Effector CD4-positive, alpha-beta T cell (primary cell): ENCODE measurements at places on chromosomes 1 and 21.
A peak's percentile ranks its signal among the peaks of the same experiment; 100 is the strongest.

DNA sequence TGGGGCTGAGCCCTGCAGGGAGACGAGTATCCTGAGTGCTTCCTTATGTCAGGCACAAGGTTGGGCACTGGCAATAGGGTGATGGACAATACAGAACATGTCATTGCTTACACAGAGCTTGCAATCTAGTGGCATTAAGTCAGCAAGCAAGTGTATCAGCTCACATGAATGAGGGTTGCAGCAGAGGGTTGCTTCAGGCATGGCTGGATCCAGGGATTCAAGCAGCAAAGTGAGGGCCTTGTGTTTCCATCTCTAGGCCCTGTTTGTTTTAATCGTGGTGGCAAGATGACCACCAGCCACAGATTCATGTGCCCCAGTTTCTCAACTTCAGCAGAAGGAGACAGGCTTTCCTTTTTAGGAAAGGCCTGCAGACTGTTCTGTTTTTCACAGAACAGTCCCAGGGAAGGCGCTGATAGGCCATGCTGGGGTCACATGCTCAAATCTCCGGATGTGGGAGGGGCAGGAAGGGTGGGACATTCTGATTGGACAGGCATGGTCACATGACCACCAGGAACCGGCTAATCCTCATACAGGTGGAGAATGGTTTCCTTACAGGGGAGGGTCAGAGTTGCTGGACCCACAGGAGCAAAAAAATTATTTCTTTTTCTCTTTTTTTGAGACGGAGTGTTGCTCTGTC, 14.4 kb downstream of the PLOD1 start:
- no peak for DNase-seq

GRCh38 chr1:173733912-173734311, 19.1 kb downstream of the KLHL20 start:
- no peak for DNase-seq

- no peak for DNase-seq
Measured at GRCh38 chr1:206737729-206738201, 32.8 kb upstream of the IL19 start.

- DNase-seq = no peak
Measured at GRCh38 chr1:14993414-14993813, 160.1 kb upstream of the TMEM51 start.

GRCh38 chr1:214019499-214019898, 31.7 kb downstream of the PROX1 start:
- DNase-seq = no peak

GRCh38 chr21:27464648-27465047, 497.8 kb upstream of the ADAMTS5 start:
- no peak for DNase-seq

- no peak for DNase-seq
Measured at GRCh38 chr1:151368393-151369301, 3.9 kb downstream of the SELENBP1 start.

DNA sequence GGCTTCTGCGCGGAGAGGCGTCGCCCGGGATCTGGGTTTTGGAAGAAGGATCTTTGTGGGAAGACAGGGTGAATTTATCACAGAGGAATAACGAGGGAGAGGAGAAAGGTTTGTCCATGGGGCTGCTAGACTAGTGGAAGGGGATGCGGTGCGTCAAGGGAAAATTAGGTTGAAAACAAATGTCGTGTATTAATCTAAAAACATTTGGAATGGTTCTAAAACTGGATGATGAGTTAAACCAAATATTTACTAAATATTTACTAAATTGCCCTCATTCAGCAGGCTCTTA, 647 bp downstream of the RO60 start:
- DNase-seq = no peak

DNA sequence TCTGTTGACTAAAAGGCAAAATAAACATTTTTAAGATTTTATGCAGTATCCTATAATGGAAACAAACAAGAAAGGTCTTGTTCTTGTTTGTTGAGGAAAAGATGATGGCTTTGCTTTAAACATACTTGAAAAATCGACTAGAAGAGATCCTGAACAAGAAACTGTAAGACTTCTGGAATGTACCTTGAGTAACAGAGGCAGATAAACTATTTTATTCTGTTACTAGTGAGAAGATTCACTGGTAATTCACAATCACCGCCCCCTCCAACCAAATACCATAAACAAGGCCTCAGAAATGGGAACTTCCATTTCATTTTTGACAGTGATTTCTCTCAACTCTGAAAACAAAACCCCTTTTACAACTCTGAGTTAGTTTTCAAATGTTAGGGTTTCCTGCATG, 18.1 kb downstream of the TSEN15 start:
- no peak for DNase-seq

DNA sequence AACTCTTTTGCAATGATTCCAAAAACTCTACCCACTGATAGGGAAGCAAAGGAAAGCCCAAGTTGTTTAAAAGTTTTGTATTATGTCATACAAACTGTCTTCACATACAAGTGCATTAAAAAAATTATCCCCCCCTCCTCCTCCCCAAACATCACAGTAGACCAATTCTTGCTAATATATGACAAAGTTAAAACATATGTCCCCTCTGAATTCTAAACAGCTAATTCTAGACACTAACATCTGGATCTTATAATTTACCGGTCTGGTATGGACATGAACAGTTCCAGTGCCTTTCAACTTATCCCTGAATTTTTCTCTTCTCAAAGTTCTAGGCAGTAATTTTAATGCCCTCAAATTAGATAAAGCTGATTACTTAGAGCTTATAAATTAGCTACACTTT, 13.4 kb downstream of the RIT1 start:
- no peak for DNase-seq

DNA sequence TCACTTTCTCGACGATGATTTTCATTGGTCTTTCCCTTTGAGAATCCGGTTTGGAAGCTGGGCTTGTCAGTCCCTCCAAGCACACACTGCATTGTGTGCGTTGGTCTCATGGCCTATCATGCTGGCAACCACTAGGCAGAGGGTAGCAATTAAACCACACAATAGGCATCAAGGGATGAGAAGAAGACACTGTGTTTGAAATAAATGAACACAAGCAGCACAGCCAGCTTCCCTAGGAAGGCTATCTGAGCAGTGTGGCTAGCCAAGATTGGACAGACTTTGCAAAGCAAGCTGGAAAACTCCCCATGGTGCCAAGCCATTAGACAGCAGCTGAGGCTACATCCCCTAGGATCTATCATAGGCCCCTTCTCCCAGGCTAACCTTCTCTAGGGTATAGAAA, 288.7 kb downstream of the NUF2 start:
- no peak for DNase-seq

DNA sequence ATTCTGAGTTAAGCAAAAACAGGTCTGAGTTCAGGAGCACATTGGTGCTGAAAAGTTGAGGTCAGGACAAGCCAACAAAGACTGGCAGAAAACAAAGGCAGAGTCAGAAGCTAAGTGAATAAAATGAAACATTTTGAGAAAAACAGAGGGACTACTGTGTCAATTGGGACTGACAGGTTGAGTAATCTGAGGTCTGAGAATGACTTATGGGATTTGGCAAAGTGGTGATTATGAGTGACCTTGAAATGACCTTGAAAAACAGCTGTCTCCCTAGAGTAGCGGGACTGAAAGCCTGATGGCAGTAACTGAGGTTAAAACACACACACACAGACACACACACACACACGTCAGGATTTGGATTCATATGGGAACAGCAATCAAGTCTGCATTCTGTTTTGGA, 8.8 kb upstream of the COG2 start:
- DNase-seq = no peak

DNA sequence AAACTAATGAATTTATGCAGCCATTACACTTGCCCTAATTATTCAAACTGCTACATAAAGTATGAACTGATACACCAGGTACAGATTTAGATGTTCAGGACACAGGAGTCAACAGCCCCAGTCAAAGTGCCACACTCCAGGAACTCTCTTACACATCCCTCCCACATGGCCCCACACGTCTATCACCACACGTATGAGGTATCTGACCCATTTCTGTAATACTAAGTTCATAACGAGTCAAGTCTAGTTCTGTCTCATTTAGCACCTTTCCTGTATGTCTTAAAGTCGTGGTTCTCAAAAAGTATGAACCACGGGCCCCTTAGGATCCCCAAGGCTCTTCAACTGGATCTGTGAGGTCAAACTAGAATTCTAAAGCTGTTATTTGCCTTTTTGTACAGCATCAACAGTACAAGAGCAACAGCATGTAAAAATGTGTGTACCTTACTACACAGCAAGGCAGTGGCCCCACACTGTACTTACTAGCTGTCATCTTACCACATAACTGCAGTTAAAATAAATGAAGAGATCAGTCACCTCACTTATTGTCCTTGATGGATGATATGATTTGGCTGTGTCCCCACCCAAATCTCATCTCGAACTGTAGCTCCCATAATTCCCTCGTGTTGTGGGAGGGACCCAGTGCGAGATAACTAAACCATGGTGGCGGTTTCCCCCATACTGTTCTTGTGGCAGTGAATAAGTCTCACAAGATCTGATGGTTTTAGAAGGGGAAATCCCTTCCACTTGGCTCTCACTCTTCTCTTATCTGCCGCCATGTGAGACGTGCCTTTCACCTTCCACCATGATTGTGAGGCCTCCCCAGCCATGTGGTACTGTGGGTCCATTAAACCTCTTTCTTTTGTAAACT, 42.6 kb downstream of the SIPA1L2 start:
- DNase-seq = no peak

DNA sequence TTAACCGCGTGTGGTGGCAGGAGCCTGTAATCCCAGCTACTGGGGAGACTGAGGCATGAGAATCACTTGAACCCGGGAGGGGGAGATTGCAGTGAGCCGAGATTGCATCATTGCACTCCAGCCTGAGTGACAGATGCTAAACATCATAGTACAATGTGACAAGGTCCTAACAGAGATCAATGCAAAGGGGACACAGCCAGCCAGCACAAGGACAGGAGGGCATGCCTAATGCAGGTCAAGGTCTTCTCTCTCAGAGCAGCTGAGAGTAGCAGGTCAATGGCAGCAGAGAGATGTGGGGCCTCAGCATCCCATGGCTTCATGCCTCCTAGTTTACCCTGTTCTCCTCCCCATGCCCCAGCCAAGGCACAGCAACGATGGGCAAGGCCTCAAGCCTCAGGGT, 3.0 kb upstream of the SMIM11 start:
- DNase-seq = no peak

DNA sequence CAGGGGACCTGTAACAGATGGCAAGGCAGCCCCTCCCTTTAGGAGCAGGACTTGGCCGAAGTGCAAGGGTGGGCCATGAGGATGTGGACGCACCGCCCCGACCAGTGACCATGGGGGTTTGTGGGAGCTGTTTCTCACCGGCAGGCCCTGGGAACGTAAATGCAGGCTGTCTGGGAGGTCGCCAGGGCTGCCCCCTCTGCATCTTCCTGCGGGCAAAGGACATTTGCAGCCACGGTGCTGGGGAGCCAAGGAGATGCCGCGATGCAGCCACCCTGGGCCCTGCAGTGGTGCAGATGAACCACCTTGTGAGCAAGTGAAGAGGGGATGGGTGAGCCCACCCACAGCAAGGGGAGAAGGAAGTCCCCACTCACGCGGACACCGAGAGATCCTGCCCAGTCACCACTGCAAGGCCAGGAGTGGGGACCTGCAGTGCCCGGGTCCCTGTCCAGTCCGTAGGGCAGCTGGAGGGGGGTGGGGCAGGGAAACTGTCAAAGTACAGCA, 121.1 kb downstream of the SIK1 start:
- no peak for DNase-seq

- DNase-seq = no peak
Measured at GRCh38 chr21:41678016-41678923, 88.6 kb downstream of the RIPK4 start.

GRCh38 chr1:118184739-118185083, 317 bp downstream of the SPAG17 start:
- no peak for DNase-seq

GRCh38 chr1:88998716-88999115, 6.3 kb upstream of the KYAT3 start:
- DNase-seq = peak; percentile 24

DNA sequence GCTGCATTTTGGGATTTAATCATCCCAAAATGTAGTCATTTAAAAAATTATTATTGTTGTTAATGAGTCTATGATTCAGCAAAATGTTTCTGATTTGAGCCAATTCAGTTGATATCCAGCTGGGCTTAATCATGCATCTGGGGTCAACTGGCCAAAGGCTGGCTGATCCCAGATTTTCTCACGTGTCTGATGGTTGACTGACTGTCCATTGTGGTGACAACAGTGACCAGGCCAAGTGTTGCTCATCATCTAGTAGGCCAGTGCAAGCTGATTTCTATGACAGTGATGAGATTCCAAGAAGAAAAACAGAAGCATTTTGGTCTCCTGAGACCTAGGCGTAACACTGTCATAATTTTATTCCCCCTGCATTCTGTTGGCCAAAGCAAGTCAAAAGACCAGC, 80.1 kb upstream of the ZC3H11B start:
- DNase-seq = no peak

- DNase-seq = no peak
Measured at GRCh38 chr1:81430955-81431623, 369.6 kb upstream of the ADGRL2 start.
